ENCODE measurements at places on chromosomes 5 and 9.

DNA sequence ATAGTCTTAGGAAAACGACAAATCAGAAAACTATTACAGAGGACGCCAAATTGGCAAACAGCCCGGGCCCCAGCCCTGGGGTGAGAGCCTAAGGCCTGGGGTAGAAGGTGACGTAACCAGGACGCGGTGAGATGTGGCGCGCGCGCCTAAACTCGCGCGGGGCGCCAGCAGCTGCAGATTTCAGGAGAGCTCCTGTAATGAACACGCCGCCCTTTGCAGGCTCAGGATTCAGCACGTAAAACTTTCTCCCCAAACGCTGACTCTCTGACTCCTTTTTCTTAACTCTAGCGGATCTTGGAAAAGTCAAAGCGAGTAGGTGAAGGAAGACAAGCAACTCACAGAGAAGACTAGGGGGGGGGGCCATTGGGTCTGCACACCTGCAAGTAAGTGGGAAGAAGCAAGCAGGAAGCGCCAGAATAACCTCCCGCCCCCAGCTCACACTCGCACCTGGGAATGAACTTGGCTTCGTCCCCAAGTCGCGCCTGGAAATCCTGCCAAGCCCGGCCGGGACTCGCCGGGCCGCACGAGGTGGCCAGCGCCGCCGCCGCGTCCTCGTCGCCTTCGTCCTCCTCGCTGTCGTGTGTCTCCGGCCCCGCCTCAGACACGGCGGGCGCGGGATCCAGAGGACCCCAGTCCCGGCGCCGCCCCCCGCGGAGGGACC, 822 bp downstream of the RASEF start:
- no peak for DNase-seq

- DNase-seq = no peak
Measured at GRCh38 chr5:44387406-44387805, 1.8 kb downstream of the FGF10 start.

DNA sequence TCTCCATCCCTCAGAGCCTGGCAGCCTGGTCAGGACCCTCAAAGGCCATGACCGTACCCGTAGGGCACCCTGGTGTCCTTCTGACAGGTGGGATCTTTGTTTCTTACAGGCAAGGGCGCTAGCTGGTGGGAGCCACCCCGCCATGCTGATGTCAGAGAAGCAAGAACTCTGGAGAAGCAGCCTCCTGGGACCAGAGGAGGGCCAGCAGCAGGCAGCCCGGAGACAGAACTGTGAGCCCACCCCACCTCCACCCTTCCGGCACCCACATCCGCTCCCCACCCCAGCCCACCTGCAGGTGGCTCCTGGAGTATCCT, 42.2 kb upstream of the IL17B start:
- DNase-seq = no peak

GRCh38 chr5:140480310-140481014, 67.0 kb upstream of the EIF4EBP3 start:
- no peak for DNase-seq

DNA sequence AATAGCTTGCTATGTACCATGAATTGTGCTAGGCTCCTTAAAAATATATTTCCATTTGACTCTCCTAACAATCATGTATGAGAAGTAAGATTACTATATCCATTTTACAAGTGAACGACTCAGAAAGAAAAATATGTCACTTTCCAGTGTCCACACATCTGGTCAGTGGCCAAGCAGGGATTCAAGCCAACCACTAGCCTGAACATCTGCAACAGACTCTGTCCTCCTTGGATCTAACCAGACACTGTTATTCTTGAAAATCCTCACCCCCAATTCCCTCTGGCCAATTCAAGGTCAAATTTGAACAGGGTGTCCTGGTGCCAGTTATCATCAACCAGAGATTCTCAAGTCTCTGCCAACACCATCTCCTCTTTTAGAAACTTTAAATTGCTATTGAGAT, 344.1 kb upstream of the WWC1 start:
- no peak for DNase-seq

- DNase-seq = no peak
Measured at GRCh38 chr5:75551471-75551870, 39.8 kb downstream of the POLK start.

- DNase-seq = no peak
Measured at GRCh38 chr9:128414461-128414860, 6.2 kb upstream of the CERCAM start.

DNA sequence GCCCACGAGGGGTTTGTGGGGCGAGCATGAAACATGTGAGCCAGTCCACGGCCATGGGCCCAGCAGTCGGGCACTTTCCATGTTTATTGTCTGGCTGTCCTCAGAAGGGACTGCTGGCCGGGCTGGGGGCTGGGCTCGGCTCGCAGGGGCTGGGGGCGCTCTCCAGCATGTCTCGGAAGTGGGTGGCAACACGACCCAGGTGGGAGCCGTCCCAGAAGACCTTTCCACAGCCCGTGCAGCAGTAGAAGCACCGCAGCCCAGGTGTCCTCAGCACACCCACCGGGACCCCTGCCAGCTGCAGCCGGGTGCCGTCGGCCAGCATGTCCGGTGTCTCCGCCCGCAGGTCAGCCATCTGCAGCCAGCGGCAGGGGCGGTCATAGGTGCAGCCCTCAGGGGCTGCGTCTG, 4.8 kb upstream of the NRARP start:
- DNase-seq = no peak

- peak; percentile 17 for DNase-seq
Measured at GRCh38 chr5:6525910-6526309, 77.3 kb downstream of the UBE2QL1 start.

GRCh38 chr5:176810687-176811501, 535 bp downstream of the UNC5A start:
- DNase-seq = peak; percentile 24

DNA sequence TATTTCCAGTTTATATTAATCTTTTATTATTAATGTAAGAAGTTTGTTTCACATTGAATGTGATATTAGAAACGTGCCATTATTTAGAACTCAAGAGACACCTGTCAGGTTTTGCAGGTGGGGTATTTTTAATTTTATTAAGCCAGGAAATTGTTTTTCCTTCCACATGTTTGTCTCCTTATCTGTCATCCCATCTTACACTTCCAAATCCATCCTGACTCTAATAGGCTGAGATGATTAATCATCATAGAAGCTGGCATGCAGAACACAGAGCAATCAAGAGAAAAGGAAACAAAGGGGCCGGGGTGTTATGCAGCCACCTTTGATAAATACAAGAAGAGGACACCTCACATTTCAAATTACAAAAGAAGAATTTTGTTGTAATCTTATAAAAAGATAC, 506.5 kb downstream of the ISL1 start:
- DNase-seq = no peak

DNA sequence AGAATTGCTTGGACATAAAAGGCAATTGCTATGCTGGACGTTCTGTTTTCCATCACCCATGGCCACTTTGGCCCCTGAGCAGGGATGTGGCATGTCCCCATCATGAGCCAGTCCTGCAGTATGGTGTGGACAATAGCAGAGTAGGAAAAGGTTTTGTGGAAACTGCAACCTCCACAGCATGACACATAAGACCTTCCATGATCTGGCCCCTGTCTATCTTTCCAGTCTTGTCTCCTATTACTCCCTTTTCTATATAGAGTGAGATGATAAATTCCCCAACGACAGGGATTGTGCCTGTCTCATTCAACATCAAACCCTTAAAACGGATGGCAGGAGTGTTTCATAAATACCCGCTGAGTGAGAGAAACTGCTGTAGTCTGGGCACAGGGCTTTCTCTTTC, 174.7 kb upstream of the PTCH1 start:
- no peak for DNase-seq

All from NAMALWA (cell line).